ENCODE measurements at places on chromosomes 4 and X. TPM values are rescaled to one million over a fixed set of nuclear protein-coding genes. Genes with fewer than 3 reads are reported as not detected.

FLNA gene
- total RNA-seq: 3,803 TPM

EVC2 gene
- total RNA-seq: 7.8 TPM

ALB gene
- total RNA-seq: not detected

TMA16 gene
- 17.3 TPM for total RNA-seq

DMRTC1B gene
- not detected for total RNA-seq

PRSS12 gene
- 16.6 TPM for total RNA-seq

SPIN2B gene
- total RNA-seq: 8.5 TPM

CLDN34 gene
- total RNA-seq: not detected

AFF1 gene
- 20.6 TPM for total RNA-seq

AVPR2 gene
- total RNA-seq: not detected

GABRE gene
- 33.6 TPM for total RNA-seq

XAGE2 gene
- total RNA-seq: not detected

BEX1 gene
- 8.7 TPM for total RNA-seq

GDPD2 gene
- total RNA-seq: not detected

PTPN13 gene
- 48.9 TPM for total RNA-seq

RASSF6 gene
- total RNA-seq: 0.03 TPM

MND1 gene
- total RNA-seq: 0.79 TPM

SLC6A14 gene
- total RNA-seq: not detected

CSAG2 gene
- total RNA-seq: not detected

Data from smooth muscle cell of the pulmonary artery (primary cell).